Fibroblast of lung (primary cell): ENCODE measurements at places on chromosomes 7 and 10.

GRCh38 chr7:7808156-7808555 lies 89.7 kb upstream of the RPA3 start:
- DNase-seq, result peak; percentile 71

DNA sequence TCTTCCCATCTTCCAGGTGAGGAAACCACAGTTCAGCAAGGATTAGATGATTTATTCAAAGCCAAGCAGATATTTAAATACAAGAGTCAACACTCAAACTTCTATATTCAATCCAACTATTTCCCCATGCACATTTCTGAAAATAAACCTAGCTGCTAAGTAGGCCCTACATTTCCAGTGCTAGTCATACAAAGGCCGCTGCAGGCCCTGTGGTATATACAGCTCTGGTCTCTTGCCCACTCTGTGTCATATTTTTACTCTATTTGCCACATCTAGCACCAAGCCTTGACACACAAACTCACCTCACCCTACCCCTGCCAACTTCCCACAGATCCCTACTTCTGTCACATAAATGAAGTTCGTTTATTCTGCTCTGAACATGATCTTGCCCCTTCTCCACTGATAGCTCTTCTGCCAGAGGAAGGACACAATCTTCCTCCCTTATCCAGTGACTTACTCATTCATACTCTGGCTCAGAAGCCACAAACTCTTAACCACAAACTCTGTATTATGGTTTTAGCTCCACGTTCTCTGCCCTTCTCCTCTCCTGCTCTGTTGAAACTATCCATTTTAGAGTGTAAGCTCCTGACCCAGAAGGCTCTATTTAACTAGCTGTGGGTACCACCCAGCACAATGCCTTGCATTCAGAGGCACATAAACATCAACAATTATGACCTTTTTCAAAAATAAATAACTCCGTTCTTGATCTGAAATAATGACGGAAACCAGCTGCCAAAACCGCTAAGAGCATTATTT lies 180.7 kb downstream of the CPEB3 start:
- peak; percentile 51 for DNase-seq

- DNase-seq, result no peak
Measured at GRCh38 chr10:49524496-49524895, 14.4 kb downstream of the ERCC6 start.

- DNase-seq, result no peak
Measured at GRCh38 chr7:39532832-39533231, 33.4 kb upstream of the YAE1 start.

GRCh38 chr10:131641231-131641630 lies 259.6 kb upstream of the PPP2R2D start:
- DNase-seq, result no peak

GRCh38 chr10:12435348-12435747 lies 86.0 kb downstream of the CAMK1D start:
- DNase-seq, result no peak

DNA sequence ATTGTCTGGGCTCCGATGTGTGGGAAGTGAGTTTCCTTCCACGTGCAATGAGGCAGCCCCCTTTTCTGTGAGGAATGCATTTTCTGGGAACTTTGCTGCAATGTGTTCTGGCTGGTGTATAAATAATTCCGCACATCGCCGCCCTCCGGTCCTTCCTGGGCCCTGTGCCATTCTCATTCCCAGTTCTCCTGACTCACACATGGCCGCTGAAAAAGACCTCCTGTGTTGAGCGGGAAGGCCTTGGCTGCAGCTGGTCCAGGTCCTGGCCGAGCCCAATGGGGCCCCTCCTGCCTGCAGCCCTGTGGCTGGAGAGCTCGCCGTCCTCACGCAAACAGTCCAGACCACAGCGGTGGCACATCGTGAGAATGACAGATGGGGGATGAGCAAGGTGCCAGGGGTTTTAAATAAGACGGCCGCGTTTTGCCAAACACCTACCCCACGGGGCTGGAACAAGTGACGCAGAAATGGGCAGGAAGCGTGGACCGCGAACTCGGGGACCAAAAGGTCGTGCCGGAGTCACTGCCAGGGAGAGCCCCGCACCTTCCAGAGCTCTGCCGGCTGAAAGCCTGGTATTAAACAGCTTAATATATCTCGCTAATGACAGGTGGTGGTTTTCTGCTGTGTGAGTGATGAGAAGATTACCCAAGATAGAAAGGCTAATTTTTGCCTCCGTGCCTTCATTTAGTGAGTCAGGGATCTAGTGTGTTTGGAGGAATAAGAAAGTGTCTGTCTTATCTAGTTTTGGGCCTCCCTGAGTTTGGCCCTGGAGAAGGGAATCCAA lies 37.0 kb downstream of the FAM20C start:
- DNase-seq, result peak; percentile 97
